ENCODE measurements at places on chromosomes 6 and 20.

GRCh38 chr6:159729598-159730331, 2.5 kb downstream of the WTAP start:
- DNase-seq = no peak
- peaks cover 36% of the 10 kb centered on the region for H3K4me1 ChIP-seq
- peaks cover 6% of the 10 kb centered on the region for H3K36me3 ChIP-seq
- no peaks in the 10 kb centered on the region for H3K27me3 ChIP-seq
- H3K27ac ChIP-seq = peak overlapping the region; percentile 44

- no peaks in the 10 kb centered on the region for H3K36me3 ChIP-seq
- DNase-seq = no peak
- no peaks in the 10 kb centered on the region for H3K27me3 ChIP-seq
- H3K4me1 ChIP-seq = no peaks in the 10 kb centered on the region
- H3K4me3 ChIP-seq = no peak overlapping the region
- no peak overlapping the region for H3K27ac ChIP-seq
Observed at GRCh38 chr6:144922120-144922722, 637.1 kb downstream of the UTRN start.

DNA sequence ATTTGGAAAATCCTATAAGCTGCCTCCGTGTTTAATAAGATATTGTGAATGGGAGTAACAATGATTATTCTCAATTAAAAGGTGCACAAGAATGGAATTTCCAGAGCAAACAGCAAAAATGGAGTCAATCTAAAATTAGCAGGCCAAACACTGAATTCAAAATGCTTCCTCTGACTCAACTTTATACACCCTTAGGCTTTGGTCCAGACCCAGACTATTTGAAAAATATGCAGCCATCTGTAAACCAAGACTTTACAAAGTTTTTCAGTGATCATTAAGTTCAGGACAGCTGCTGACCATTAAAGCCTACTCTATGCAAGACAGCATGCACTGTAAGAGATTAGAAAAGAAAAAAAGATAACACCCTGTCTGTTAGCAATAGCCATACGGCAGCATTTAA, 39.4 kb upstream of the CCN6 start:
- peaks cover 6% of the 10 kb centered on the region for H3K4me1 ChIP-seq
- no peaks in the 10 kb centered on the region for H3K36me3 ChIP-seq
- no peak for DNase-seq

DNA sequence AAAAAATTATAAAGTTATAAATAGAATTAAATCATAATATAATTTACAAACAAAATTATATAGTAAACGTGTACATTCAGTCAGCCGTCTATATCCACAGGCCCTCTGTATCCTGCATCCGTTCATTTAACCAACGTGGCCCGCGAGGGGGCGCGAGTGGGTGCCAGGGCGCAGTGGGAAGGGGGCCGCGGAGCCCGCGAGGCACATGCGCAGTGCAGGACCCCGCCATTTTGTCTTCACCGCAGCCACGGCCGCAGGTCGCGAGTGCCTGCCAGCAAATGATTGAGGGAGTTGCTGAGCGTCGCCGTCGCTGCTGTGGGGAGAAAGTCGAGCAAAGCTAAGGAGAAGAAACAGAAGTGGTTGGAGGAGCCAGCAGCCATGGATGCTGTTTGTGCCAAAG, 53.4 kb upstream of the ECI2 start:
- H3K27ac ChIP-seq = no peak overlapping the region
- H3K27me3 ChIP-seq = peaks cover 4% of the 10 kb centered on the region
- H3K4me3 ChIP-seq = no peak overlapping the region

GRCh38 chr20:31780839-31781238, 38.3 kb upstream of the MYLK2 start:
- H3K36me3 ChIP-seq = no peaks in the 10 kb centered on the region
- no peaks in the 10 kb centered on the region for H3K4me1 ChIP-seq
- no peak for DNase-seq
- no peaks in the 10 kb centered on the region for H3K27me3 ChIP-seq

DNA sequence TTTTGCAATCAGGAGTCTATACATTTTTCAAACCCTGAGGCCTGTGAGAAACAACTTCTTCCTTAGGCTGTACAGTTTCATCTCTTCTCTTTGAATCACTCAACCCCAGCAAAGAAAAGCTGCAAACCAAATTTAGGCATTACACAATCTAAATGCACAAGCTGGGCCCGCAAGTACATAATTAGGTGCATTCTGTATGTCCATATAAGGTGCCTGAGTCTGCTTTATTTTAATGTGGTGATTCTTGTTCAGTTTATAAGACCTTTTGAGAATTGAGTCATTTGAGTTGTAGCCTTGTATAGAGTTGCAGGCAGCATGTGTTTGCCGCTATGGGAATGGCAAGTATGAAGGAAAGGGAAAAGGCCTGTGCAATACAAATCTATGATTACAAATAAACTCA, 709.6 kb upstream of the MARCKS start:
- H3K36me3 ChIP-seq = no peaks in the 10 kb centered on the region
- H3K4me3 ChIP-seq = no peak overlapping the region
- no peaks in the 10 kb centered on the region for H3K4me1 ChIP-seq
- DNase-seq = no peak

DNA sequence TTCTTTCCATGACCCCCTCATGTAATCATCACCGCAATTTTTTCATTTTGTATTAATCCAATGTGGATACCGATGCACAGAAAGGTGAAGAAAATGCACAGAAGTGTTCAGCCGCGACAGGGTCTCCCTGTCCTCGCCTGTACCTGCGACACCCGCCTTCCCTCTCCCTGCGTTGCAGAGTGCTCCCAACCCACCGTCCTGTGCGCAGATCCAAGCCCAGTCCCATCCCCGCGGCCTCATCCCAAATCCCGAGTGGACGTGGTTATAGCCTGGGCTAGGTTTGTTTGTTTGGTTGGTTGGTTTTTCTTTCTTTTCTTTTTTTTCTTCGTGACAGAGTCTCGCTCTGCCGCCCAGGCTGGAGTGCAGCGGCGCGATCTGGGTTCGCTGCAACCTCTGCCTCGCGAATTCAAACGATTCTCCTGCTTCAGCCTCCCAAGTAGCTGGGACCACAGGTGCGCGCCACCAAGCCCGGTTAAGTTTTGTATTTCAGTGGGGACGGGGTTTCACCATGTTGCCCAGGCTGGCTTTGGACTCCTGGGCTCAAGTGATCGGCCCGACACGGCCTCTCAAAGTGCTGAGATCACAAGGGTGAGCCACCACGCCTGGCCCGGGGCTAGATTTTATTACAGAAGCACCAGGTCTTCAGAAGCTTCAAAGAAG, 536 bp upstream of the RAET1G start:
- H3K36me3 ChIP-seq = no peaks in the 10 kb centered on the region
- H3K4me3 ChIP-seq = peak overlapping the region; percentile 59
- peaks cover 44% of the 10 kb centered on the region for H3K27me3 ChIP-seq
- peaks cover 24% of the 10 kb centered on the region for H3K4me1 ChIP-seq

DNA sequence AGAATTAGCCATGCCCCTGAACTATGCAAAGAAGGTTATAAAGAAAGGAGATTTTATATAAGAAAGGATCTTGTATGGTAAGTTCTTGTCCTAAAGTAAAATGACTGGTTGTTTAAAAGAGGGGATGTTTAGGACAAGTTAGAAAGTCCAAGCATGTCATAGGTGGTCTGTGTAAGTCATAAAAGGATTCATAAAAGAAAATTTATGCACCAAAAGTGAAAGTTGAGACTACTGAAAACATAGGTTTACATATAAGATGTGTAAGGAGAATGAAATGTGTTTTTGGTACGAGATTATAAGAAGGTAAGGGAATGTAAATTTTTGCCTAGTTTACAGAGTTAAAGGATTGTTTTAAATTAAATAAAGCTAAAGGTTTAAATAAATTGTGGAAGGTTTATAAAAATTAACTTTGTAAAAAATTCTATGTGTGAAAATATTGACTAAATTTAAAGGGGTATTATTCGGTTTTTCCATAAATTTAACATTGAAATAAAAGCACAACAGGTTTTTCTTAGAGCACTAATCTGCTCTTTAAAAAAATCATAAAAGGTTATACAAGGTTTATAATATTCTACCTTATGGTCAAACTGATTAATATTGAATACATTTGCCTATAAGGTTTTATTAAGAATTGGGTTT, 93.6 kb upstream of the UST start:
- H3K4me3 ChIP-seq = no peak overlapping the region
- no peaks in the 10 kb centered on the region for H3K36me3 ChIP-seq
- H3K4me1 ChIP-seq = no peaks in the 10 kb centered on the region

DNA sequence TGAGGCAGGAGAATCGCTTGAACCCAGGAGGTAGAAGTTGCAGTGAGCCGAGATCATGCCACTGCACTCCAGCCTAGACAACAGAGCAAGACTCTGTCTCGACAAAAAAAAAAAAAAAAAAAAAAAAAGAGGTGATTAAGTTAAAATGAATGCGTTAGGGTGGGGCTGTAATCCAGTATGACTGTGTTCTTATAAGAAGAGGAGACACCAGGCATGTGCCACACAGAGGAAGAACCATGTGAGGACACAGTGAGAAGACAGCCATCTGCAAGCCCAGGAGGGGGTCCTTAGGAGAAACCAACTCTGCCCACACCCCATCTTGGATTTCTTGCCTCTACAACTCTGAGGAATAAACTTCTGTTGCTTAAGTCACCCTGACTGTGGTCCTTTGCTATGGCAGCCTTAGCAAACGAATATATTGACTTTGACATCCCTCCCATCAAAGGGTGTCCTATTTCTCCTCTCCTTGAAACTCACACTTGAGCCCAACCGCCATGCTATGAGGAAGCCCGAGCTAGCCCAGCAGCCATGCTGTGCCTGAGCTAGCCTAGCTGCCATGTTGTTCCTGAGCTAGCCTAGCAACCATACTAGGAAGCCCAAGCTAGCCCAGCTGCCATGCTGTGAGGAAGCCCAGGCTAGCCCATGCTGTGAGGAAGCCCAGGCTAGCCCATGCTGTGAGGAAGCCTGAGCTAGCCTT, 15.8 kb upstream of the PPP1R16B start:
- no peak overlapping the region for H3K4me3 ChIP-seq
- H3K27ac ChIP-seq = no peak overlapping the region
- H3K27me3 ChIP-seq = no peaks in the 10 kb centered on the region
- no peaks in the 10 kb centered on the region for H3K36me3 ChIP-seq

DNA sequence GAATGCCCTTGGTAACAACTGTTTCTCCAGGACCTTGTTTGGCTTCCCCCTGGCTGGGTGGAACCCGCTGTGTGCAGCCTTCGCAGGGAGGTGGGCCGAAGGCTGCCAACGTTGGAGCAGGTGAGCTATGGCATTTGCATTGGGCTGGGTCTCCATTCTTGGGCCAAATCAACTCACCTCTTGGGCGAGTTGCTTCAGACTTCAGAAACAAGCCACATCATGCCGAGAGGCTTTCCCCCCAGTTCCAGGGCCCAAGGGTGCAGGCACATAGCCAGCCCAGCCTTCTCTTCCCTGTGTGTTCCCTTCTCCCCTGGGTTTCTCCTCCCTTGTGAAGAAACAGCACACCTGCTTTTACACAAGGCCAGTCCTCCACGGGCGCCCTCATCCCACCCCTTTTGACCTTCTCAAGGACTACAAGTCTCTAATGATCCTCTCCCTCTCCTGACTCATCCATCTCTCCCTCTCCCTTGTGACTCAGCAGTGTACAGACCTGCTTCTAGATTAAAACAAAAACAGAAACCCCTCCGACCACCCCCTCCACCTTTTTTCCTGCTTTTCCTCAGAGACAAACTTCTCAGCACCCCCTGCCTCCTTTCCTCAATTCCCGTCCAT, 41.6 kb downstream of the FAM209B start:
- H3K4me3 ChIP-seq = no peak overlapping the region
- H3K27me3 ChIP-seq = no peaks in the 10 kb centered on the region
- no peak for DNase-seq
- H3K27ac ChIP-seq = no peak overlapping the region

- DNase-seq = no peak
- no peak overlapping the region for H3K4me3 ChIP-seq
- H3K27ac ChIP-seq = no peak overlapping the region
- no peaks in the 10 kb centered on the region for H3K36me3 ChIP-seq
- H3K27me3 ChIP-seq = no peaks in the 10 kb centered on the region
- no peaks in the 10 kb centered on the region for H3K4me1 ChIP-seq
Observed at GRCh38 chr6:135261872-135262725, 81.0 kb downstream of the MYB start.

DNA sequence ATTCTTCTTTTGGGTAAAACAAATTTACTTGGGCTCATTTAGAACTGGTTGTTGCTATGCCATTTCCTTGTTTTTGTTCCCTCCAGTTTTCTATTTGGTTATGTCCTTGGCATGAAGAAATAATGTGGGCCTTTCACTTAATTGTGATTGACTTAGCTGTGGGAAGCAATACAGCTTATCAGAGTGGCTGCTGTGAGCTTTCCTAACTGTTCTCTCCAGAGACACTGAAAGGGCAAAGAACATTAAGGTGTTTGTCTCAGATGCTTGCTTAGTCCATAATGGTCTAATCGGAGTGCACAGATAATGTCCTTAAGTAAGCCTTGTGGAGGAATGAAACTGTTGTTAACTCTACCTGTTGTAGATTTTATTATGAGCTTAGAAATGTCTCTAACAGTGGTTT, 56.6 kb downstream of the SH3BGRL2 start:
- H3K27me3 ChIP-seq = no peaks in the 10 kb centered on the region
- no peak overlapping the region for H3K27ac ChIP-seq
- no peak for DNase-seq

All from effector memory CD4-positive, alpha-beta T cell (primary cell).